Natural killer cell (primary cell): ENCODE measurements at places on chromosomes 2 and 18. TPM values are rescaled to one million over a fixed set of nuclear protein-coding genes. Genes with fewer than 3 reads are reported as not detected.

DNA sequence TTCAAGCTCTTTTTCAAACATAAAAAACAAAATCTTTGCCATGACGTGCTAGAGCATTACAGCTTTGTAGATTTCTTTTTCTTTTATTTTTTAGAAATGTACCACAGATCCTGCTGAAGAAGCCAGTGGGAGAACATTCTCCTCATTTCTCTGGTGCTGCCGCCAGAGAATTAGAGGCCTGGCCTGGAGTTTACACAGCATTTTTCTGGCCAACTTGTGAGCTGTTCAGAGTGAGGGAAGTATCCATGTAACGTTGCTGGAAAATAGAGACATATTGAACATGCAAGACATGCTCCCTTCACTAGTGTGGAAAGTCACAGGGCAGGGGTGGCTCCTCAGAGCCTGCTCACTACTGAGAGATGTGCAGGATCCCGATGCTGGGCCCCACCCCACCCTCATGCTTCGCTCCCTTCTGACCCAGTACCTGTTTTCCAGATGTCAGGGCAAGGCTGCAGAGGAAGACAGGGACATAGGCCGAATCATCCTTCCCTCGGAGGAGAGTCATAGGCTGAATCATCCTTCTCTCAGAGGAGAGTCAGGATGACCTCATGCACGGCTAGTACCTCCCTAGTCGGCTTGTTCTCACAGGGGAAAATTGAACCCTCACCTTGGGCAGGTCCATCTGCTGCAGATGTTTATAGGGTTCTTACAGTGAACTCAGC lies 298.5 kb downstream of the INSIG2 start:
- no peak for DNase-seq

- DNase-seq, result no peak
Measured at GRCh38 chr2:121120411-121120810, 164.6 kb downstream of the TFCP2L1 start.

- no peak for DNase-seq
Measured at GRCh38 chr2:46384457-46384815, 87.2 kb downstream of the EPAS1 start.

GRCh38 chr2:191038241-191038725 lies 24.3 kb upstream of the STAT1 start:
- DNase-seq, result no peak

- DNase-seq, result no peak
Measured at GRCh38 chr2:23394700-23395099, 9.7 kb downstream of the KLHL29 start.

GRCh38 chr18:37689841-37690240 lies 124.2 kb upstream of the CELF4 start:
- no peak for DNase-seq

DNA sequence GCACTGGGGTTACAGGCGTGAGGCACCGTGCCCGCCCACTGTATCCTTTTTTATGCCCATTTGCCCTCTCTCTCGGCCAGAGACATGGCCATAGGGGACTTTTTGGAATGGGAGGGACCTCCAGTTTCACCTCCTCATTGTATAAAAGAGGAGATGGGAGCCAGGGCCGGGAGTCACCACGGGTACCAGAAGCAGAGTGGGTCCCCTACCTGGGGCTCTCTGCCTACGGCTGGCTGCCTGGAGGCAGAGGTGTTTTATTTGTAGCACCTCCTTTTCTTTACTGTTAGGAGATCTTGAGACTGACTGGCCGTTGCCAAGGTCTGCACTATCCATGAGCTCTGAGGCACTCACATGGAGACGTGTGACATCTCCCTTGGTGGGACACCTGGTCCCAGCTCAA lies 162.8 kb downstream of the LDLRAD4 start:
- DNase-seq, result no peak

DNA sequence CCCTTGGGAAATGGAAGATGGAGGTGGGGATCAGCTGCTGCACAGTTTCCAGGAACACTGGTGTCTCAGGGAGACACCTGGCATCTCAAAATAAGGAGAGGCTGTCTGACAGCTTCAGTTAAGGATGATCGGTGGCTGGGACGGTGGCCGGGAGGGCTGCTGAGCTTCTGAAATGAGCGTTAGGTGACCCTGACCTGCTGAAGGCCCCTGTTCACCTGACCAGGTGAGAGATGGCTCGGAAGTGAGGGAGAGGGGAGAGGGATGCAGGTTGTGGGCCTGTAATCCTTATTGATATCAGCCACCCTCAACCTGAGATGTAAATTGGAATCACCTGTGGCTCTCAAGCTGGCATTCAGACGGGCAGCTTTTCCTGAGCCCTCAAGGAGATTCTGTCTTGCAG lies 99.0 kb downstream of the AGAP1 start:
- DNase-seq, result no peak

GRCh38 chr2:182324665-182325064 lies 102.2 kb downstream of the PDE1A start:
- DNase-seq, result no peak

GRCh38 chr18:3715231-3716080 lies 265.5 kb downstream of the TGIF1 start:
- DNase-seq, result no peak

- DNase-seq, result no peak
Measured at GRCh38 chr2:73516033-73516432, 126.2 kb downstream of the NAT8 start.

DNA sequence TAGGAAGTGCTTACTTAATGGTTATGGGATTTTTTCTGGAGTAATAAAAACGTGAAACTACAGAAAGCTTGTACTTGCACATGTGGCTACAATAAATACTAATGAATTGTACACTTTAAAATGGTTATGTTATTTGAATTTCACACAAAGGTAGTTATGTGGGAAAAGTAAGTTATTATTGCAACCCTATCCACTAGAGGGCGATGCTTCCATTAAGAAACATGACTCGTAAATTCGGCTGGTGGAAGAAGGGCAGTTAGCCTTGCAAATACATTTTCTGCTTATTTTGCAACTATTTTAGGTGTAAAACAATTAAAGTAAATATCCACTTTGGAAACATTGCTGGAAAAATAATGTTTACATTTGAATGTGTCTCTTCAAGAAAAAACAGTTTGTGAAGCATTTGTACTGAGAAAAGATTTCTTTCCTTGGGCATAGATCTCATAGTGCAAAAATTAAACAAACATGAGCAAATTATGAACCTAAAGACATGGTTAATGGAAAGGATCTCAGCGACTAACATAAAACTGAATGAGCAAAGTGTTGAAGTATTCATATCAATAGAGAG lies 68.1 kb upstream of the CSRNP3 start:
- DNase-seq, result no peak

- no peak for DNase-seq
Measured at GRCh38 chr2:9318461-9319337, 104.6 kb downstream of the ITGB1BP1 start.

GRCh38 chr2:45285311-45285710 lies 276.1 kb upstream of the SIX2 start:
- no peak for DNase-seq

DNA sequence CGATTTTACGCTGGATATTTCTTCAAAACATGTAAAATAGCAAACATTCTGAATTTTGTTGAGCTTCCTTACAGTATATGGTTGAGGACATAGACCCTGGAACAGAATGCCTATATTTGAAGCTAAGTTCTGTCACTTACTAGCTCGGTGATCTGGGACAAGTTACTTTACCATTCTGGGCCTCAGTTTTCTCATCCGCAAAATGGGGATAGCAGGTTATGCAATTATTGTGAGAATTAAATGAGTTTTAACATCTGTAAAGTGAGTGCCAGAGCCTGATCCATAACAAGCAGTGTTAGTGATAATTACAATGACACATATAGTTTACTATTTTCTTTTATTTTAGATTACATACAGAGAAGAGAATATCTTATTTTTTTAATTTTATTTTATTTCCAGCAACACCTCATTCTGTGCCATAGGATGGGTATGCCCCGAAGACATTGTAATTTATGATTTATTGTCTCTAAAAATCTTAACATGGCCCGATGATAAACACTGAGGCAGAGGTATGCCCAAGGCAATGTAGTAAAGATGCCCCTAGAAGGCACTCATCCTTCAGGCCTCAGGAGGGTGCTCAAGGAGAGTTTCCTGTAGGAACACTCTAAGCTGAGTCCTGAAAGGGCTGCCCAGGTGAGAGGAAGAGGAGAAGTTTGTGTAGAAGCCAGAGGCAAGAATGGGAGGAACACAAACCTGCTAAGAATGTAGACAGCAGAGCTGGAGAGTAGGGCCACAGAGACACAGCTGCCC lies 250.9 kb downstream of the BCL11A start:
- DNase-seq, result no peak

DNA sequence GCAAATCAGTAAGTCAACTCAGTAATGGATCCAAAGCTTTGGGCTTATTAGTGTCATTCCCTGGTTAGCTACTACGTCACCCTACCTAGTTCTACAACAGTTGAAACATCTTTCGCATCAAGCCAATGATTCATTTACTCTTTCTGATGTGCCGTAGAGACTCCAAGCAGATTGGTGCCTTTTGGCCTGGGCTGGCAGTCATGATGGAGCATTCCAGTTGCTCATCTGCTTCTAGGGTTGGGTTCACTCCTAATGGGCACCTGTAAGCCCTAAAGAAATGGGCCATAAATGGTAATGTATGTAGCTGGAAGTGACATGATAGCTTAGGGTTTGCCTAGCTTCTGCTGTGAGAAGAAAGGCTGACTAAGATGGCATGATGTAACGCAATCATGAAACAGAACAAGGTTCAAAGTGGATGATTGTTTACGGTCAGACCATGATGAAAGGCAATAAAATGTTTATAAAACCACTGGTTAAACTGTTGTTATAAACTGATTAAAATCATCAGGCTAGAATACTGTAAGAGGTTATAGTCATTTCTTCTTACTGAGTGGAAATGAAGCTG lies 20.4 kb upstream of the CCL20 start:
- DNase-seq, result no peak

DNA sequence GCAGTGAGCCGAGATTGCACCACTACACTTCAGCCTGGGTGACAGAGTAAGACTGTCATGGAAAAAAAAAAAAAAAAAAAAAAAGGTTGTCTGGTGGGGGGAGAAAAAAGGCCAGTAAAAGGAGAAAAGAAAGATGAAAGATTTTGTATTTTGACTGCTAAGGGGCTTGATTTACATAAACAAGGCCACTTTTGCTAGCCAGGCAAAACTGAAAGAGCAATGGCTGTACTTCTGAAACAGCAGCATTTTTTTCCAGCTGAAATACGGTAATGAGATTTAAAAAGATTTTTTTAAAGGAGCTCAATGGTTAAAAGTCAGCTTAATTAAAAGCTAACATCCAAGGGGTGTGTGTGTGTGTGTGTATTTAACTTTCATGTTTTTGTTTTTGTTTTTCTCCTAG lies 11.3 kb upstream of the OXER1 start:
- DNase-seq, result no peak

DNA sequence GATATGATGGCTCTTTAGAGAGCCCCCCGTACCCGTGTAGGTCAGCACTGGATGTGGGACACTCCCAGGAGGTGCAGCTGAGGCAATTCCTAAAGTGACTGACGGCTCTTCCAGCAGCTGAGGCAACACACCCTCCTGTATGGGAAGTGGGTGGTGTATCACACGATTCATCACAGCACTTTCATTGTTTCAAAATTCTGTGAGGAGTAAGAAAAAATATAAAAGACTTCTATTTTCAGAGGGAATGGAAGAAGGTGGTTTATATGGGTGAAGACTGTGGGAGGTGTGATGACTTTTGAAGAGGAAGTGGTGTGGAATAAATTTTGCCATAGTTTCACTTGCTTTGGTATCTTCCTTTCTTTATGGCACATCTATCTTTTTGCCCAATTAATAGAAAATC lies 22.3 kb downstream of the QPCT start:
- DNase-seq, result no peak

- peak; percentile 58 for DNase-seq
Measured at GRCh38 chr2:174553811-174554493, 43.7 kb downstream of the WIPF1 start.

- no peak for DNase-seq
Measured at GRCh38 chr2:137951586-137951985, 12.7 kb upstream of the HNMT start.

GRCh38 chr2:74444498-74445318 lies 3.0 kb upstream of the RTKN start:
- DNase-seq, result no peak

DNA sequence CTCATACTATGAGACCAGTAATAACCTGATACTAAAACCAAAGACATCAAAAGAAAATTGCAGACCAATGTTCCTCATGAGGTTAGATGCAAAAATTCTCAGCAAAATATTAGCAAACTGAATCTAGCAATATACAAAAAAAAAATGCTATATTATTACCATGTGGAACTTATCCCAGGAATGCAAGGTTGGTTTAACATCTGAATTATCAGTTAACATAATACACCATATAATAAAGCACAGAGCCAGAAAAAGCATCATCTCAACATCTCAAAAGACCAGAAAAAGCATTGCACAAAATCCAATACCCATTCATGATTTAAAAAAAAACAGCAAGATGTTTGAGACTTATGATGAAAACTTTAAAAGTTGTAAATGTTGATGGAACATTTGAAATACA lies 8.3 kb upstream of the ZCCHC2 start:
- DNase-seq, result no peak

DNA sequence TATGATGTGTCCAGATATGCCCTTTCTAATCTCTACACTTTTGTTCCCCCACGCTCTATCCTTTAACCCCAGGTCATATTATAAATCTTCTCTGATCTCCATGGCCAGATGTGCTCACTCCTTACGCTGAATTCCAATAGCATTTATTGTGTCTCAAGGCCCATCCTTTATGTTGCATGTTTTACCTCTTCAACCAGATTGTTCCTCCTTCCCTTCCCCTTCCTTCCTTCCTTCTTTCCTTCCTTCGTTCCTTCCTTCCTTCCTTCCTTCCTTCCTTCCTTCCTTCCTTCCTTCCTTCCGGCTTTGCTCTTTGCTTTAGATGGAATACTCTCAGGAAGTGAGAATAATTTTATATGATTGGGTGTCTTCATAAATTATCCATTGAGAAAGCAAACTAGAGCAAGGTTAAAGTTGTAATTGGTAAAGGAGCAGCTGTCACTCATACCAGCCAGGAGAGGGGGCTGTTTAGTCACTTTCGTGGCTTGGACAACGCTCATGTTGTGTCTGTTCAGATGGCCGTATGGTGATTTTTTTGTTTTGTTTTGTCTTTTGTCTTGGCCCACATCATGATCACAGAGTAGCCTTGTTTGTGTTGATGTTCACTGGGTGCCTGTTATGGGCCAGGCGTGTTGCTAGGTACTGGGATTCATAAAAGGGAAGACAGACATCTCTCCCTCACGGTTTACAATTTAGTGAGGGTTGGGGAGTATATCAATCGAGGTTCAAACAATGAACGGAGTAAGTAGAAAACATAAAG lies 68.0 kb downstream of the DAW1 start:
- DNase-seq, result no peak

The CABLES1 gene
- total RNA-seq, result 1.8 TPM

The DCDC2C gene
- total RNA-seq, result not detected

The TMEM247 gene
- total RNA-seq, result not detected

The SCYGR7 gene
- not detected for total RNA-seq

The POTEC gene
- not detected for total RNA-seq

The TGFA gene
- total RNA-seq, result 5.0 TPM

The CD302 gene
- 2.0 TPM for total RNA-seq

The PLCD4 gene
- 0.43 TPM for total RNA-seq

The SPHKAP gene
- total RNA-seq, result not detected

The EMILIN1 gene
- 0.31 TPM for total RNA-seq

The YES1 gene
- 101 TPM for total RNA-seq

The POTEJ gene
- total RNA-seq, result not detected

The HOXD8 gene
- not detected for total RNA-seq

The ADRA2B gene
- 0.38 TPM for total RNA-seq

The CYP27C1 gene
- total RNA-seq, result not detected

The SCN9A gene
- 1.4 TPM for total RNA-seq
